ENCODE measurements at places on chromosomes 6 and 20.
A peak's percentile ranks its signal among the peaks of the same experiment; 100 is the strongest.

- DNase-seq: no peak
These were observed 173.6 kb downstream of the CDC5L start for GRCh38 chr6:44561060-44561623.

GRCh38 chr20:45919542-45920399, 7.8 kb upstream of the PLTP start:
- peak; percentile 85 for DNase-seq

DNA sequence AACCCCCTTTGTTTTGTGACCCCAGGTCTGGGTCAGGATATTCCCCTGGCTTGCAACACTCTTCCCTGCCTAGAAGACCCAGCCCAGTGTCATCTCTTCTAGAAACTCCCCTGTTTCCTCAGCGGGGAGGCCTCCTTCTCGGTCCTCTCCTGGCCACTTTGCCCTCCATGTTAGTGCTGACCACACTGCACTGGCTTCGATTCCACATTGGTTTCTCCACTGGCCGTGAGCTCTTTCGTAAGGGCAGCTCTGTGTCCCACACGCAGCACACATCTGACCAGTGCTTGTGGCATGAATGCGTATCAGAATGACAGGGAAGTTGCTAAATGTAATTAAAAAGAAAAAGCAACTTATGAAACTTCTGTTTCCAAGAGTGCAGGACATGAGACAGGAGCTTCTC, 49.4 kb upstream of the FNDC1 start:
- no peak for DNase-seq

- no peak for DNase-seq
These were observed 848.2 kb downstream of the DHX35 start for GRCh38 chr20:39810309-39810708.

- DNase-seq: no peak
These were observed 505 bp downstream of the SNAI1 start for GRCh38 chr20:49983123-49983847.

DNA sequence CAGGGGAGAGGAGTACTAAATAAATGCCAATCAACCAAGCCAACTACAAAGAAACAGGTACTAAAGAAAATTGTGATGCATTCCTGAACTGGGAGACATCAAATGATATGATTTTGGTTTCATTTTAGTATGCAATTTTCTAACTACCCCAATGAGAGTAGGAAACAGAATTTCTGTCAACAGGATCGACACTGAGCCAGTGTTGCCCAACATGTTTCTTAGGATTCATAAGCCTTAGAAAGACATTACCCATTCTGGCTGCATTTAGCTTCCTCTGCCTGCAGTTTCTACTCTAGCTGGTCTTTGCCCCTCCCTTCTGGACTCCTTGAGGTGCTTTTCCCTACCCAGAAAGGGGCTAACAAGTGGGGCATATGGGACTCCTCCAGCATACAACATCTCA, 49.8 kb downstream of the KCTD20 start:
- DNase-seq: no peak

DNA sequence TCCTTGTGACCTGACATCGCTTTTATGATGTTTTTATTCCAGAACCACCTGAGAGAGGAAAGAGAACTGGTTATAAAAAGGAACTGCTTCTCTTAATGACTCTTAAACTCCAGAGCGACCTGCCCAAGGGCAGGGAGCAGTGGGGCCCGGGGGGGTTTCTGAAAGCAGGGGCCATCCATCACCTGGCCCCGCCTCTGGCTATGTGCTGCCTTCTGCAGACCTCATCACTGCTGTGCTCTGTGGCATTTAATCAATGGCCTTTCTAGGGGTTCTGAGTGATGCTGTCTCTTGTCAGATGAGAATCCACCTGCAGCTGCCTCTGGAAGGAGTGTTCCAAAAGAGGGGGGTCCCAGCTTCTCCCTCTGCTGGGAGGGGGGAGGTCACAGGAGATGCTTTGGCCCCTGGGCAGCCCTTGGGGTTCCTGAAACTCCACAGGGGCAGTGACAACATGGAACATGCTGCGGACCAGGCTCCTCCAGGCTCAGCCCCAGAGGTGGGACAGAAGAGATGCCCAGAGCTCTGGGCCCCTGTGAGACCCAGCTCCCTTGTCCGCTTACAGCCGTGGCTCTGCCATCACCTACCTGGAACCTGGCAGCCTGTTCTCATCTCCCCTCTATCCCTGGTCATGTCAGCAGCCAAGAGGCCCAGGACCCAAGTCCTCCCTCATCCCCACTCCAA, 177.1 kb upstream of the SULF2 start:
- DNase-seq: no peak

DNA sequence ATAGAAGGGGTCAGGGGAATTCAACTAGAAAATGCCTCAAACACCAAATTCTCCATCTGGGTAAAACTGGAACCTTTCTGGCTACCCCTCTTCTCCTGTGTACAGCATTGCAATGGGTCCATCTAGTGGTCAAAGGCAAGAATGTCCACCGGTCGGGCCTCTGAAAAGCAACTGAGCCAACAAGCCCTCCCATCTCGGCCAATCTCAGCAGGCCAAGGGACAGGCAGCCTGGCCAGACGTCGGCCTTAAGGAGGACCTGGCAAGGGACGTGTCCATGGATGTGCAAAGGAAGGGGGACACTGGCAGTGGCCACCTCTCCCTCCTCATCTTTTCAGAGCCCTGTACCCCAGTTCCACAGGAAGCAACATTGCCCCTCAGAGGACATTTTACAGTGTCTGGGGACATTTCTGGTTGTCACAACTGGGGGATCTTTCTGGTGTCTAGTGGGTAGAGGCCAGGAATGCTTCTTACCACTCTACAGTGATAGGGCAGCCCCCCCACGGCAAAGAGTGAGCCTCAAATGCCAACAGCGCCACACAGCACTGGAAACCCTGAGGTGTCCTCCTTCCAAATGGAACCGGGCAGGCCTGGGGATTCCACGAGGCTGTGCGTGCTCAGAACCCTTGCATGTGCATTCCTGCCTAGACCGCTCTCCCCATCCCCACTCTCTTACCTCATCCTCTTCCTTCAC, 99.8 kb upstream of the FOXA2 start:
- DNase-seq: peak; percentile 78

DNA sequence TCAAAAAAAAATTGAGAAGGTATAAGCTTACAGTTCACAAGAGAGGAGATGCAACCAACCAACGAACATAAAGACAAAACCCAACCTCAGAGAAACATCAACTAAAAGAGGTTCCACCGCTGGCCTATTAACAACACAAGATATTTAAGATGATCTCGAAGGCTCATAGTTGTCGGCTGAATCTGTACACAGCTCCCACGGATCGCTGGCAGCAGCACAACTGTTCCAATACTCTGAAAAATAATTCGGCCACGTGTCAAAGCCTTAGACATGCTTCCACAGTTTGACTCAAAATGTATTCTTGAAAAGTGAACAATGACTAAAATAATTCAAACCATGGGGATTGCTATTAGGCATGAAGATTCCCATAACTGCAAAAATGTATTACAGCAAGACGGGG, 13.7 kb downstream of the EXOC2 start:
- no peak for DNase-seq

- no peak for DNase-seq
These were observed 43.0 kb downstream of the KIF16B start for GRCh38 chr20:16530201-16530681.

- DNase-seq: no peak
These were observed 6.4 kb downstream of the MRPL14 start for GRCh38 chr6:44120692-44121443.

DNA sequence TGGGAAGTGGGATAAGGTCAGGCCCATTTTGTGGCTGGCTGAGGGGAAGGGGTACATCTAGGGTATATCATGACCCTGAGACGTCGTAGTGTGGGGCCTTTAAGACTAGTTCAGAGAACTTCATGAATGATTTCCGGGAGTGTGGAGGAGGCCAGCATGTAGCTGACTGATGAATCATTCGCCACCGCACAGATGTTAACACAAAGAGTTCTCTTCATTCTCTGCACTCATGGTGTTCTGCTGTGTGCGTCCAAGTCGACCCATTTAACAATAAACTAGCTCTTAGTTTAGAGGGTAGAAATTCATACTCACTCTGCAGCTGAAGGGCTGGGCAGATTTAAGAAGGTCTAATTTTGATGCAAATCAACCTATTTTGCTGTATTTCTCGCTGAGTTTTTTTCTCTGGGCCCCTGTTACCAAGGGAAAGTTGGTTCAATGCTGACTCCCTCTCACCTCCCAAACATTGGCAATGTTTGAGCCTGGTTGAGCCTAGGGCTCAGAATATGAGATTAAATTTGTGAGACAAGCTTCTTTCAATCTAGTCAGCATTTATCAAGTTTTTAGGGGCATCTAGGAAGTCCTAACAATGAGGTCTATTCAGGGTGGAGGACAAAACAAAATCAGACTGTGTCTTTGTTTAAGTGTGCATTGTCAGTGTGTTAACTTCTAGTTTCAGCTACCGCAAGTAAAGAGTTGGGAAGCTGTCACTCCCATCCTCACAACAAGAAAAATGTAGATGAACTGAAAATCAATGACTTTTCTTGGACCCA, 106.8 kb upstream of the CBLN4 start:
- DNase-seq: no peak

DNA sequence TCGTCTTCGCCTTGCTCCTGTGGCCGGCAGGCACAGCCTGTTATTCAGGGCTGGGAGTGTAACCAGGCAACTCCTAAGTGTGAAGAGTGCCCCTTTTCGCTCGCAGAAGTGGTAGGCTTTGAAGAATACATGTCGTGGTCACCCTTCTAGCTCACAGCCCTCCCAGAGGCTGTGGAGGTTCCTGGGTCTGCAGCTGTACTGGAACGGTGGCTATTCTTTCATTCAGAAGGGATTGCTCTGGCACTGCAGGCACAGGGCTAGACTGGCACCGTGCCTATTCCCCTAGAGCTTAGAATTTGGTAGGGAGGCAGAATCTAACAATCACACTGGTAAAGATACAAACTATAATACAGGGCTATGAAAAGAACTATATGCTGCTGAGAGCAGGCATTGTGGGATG, 1.1 kb upstream of the SRSF12 start:
- no peak for DNase-seq

GRCh38 chr20:1813101-1813529, 82.1 kb upstream of the SIRPA start:
- peak; percentile 90 for DNase-seq

DNA sequence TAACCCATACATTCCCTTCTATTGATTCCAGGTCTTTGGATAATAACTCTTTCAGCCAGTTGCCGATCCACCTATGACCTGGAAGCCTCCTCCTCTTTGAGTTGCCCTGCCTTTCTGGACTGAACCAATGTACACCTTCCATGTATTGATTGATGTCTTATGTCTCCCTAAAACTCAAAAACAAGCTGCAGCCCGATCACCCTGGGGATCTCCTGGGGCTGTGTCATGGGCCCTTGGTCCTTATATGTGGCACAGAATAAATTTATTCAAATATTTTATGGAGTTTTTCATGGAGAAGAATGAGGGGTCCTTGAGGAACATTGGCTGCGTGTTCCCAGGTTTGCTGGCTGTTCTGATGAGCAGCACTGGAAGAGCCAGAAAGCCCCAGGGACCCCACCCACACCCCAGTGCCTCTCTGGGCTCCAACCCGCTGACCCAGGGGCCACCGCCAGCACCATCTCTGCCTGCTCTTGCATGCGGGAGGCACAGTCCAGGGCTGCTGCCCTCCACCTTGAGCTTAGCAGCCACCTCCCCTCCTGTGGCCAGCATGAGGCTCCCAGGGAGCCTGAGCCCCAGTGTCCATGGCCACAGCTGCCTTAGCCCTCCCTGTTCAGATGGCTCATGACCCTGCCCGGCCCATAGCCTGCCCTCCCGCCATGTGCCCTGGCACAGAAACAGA, 36.5 kb upstream of the CST7 start:
- no peak for DNase-seq

GRCh38 chr20:3094848-3095629, 10.5 kb upstream of the AVP start:
- DNase-seq: no peak

DNA sequence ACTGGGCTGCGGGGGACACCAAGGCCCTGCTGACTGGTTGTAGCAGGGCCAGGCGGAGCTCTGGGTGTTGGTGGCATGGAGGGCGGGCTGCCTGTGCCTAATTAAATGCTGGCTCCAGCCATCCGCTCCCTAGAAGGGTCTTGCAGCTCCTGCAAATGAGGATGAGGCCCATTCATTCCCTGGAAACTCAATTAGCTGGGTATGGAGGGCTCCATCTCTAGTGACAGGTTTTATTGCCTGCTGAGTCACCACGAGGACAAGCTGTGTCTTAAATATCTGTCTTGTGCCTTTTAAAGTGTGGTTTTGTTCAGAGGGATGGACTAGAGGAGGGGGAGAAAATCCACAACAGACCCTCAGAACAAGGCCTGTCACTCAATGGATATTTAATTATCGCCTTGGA, 60.9 kb downstream of the SULF2 start:
- DNase-seq: no peak

DNA sequence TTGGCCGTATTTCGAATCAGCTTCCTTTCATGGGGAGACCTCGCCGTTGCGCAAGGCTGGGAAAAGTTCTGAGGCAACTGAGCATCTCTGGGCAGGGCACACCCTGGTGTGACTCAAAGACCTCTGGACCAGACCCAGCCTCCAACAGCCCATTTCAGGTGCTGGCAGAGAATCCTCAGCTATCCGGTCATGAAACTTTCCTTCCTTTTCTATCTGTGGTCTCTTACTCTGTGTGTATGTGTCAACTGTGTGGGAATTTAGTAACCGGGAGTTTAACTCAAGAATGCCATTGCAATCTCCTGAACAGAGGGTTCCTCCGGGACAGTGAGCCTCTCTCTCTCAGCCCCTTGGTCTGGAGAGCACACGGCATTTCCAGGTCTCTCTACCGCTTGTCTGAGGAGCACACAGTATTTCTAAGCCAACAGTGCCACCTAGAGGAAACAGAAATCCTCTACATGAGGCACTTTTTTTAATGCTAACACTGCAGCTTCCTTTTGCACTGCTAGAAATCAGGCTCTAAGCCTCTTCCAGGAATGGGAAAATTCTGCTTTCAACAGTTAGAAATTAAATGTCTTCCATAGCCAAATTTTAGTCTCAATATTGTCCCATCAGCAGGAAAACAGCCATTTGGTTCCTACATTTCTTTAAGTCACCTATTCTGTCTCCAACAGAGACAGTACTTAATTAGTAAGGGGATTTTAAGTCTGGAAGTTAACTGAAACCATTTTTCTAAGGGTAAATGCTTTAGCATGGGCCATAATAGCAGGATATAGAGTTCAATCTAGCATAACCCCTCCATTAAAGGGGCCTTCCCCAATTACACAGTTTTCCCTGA, 32.7 kb downstream of the PLN start:
- peak; percentile 62 for DNase-seq

- no peak for DNase-seq
These were observed 19.8 kb downstream of the SIRPD start for GRCh38 chr20:1537731-1538058.

- no peak for DNase-seq
These were observed 235.6 kb downstream of the PLCB1 start for GRCh38 chr20:8367689-8368088.

DNA sequence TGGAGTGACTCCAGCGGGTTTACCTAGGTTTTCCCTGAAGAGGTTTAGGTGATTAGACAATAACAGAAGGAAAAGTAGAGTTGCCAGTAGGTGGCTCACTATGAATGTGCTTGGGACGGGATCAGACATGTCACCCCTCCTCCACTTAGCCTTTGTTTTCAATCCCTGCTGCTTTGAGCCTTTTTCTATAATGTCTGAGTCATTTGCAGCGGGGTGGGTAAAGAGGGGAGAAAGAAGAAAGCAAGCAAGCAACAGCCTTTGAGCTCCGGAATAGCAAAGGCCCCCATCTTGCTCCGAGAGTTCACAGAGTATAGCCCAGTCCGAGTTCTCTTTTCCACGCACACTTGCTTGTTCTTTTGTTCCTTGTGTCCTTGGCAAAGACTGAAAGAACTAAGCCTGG, 129.1 kb downstream of the PACRG start:
- DNase-seq: no peak

GRCh38 chr6:82441047-82441855, 77.6 kb downstream of the TPBG start:
- DNase-seq: no peak

All from right atrium auricular region (tissue), 2 donors.